CD4-positive, alpha-beta T cell treated with Interleukin-17A for 1 hour (primary cell): ENCODE measurements at places on chromosomes 12 and 14.

GRCh38 chr12:75086091-75087038 lies 123.3 kb downstream of the KCNC2 start:
- DNase-seq, result no peak

DNA sequence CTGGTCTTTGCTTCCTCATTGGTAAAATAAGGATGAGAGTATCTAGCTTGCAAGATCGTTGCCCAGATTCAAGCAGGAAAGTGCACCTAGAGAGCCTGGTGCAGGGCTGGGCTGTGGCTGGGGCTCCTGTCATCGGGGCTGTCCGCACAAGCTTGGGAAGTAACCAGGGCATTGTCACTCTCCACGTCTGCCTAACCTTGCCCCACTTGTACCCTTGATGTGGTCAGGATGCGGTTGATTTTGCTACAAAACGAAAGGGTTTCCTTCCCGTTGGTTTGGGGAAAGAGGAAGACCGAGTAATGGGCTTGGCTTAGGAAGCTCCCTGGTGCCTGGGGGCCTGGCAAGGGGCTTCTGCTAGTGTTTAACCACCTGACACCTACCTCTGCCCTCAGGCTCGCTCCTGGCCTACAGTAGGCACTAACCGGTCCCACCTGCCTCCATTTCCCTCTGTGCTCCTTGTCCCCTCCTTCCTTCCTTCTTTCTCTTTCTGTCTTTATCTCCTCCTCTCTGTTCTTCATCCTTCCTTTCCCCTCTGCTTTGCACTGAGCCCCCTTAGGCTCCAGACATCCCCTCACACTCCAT lies 21.8 kb downstream of the MVK start:
- peak; percentile 20 for DNase-seq

DNA sequence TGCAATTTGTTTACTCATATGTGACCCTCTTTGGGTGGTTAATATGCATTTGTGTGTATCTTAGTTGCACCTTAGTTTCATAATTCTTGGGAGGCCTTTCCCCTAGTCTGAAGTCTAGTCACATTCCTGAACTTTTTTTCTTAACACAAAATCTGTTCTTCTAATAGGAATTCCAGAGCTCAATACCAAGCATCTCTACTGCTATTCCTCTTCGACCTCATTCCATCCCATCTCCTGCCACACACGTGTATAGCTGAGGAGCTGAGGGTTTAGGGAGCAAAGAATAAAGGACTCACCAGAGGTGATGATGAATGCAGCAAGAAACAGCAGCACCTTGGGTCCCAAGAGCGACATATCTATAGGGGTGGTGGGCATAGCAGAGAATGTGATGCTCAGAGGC lies 875 bp downstream of the MFAP5 start:
- no peak for DNase-seq

- no peak for DNase-seq
These were observed 46.2 kb downstream of the GALNT8 start for GRCh38 chr12:4766445-4766844.

- DNase-seq, result no peak
These were observed 35.7 kb upstream of the GTF2A1 start for GRCh38 chr14:81256289-81256960.
